Mesendoderm (in vitro differentiated cells): ENCODE measurements at places on chromosomes 7 and 10.

DNA sequence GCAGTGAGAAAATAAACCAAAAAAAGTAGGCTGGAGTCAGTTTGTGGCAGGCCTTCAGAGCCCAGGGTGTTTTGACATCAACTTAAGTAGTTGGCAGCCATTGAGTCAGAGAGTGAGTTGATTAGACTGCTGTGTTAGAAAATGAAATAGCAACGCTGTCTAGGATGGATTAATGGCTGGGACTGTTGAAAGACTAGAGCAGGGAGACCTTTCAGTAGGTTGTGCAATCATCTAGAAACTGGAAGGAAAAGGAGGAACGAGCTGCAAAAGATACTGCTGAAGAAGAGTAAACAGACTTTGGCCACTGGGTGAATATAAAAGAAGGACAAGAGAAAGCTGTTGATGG lies 28.6 kb upstream of the TRIL start:
- DNase-seq: no peak

DNA sequence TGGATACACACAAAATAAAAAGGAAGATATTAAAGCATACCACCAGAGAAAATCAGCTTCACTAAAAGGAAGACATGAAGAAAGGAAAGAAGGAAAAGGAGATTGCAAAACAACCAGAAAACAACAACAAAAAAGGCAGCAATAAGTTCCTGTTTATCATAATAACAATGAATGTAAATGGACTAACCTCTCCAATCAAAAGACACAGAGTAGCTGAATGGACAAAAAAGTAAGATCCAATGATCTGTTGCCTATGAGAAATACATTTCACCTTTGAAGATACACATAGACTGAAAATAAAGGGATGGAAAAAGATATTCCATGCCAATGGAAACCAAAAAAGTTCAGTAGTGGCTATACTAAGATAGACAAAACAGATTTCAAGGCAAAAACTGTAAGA lies 30.3 kb upstream of the FAM171A1 start:
- no peak for DNase-seq

- no peak for DNase-seq
Observed at GRCh38 chr7:150332852-150333635, 8.4 kb downstream of the RARRES2 start.

- no peak for DNase-seq
Observed at GRCh38 chr10:129605266-129605985, 138.4 kb downstream of the MGMT start.
